ENCODE measurements at places on chromosomes 2 and 18. TPM values are rescaled to one million over a fixed set of nuclear protein-coding genes. Genes with fewer than 3 reads are reported as not detected.

DNA sequence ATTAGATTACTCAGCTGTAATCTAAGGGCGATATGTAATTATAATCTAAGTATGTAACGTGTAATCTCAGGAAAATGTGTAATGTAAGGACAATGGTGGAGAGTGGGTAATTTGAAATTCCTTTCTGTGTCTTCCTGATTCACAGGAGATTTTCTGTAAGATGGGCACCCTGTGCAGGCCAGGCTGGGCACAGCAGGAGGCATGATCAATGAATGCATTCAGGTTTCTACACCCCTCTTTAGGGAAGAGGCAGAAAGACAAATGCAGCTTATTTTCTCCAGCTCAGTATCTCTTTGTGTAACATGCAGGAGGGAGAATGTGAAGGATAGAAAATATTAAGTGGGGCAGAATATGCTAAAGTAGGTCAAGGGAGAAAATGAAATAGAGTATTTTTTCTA is 320.1 kb downstream of the PIK3C3 start:
- no peak for DNase-seq

DNA sequence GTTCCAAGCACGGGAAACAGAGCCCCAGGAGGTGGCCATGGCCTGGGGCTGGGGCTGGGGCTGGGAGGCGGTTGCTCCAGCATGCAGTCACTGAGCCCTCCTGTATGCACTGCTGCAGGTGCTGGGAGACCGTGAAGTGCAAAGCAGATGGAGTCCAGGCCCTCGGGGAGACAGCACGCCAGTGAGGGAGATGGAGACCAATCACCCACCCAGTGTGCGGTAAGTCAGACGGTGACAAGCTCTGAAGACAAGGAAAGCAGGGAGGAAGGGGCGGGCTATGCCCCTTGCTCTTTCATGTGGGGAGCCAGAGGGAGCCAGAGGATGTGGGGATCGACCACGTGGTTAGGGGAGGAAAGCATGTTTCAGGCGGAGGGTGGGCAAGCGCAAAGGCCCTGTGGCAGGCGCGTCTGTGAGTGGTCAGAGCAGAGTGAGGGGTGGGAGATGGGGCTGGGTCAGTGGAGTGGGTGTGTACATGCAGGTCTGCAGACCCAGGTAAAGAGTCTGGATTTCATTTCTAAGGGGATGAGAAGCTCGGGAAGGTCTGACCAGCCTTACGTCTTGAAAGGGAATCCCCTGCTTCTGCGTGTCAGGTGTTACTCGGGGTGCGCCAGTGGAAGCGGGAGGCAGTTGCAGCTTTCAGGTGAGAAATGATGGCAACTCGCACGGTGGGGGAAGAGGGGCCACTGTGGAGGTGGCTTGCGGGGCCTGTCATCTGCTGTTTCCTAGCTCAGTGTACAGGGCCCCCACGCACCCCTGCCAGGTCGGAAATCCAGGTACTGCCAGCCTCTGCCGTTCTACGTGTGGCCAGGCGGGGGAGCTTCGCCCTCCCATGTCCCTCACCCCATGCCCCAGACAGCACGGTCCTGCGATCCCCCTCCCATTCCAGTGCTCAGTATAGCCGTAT is 19.4 kb downstream of the RRM2 start:
- DNase-seq, result no peak

DNA sequence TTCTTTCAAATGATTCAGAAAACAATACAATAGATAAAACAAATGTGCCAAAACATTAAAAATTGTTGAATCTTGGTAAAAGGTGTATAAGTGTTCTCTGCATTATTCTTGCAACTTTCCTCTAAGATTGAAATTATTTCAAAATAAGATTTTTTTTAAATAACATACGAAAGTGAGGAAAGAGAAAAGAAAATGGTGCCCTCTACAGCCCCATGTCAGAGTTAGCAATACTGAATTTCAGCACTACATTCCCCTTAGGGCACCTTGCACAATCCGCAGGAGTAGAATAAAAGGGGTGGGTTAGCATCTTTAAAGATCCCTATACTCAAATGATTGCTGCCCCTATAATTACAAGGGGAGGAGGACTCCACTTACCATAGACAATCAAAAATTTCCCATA is 433.7 kb downstream of the BCL11A start:
- no peak for DNase-seq

DNA sequence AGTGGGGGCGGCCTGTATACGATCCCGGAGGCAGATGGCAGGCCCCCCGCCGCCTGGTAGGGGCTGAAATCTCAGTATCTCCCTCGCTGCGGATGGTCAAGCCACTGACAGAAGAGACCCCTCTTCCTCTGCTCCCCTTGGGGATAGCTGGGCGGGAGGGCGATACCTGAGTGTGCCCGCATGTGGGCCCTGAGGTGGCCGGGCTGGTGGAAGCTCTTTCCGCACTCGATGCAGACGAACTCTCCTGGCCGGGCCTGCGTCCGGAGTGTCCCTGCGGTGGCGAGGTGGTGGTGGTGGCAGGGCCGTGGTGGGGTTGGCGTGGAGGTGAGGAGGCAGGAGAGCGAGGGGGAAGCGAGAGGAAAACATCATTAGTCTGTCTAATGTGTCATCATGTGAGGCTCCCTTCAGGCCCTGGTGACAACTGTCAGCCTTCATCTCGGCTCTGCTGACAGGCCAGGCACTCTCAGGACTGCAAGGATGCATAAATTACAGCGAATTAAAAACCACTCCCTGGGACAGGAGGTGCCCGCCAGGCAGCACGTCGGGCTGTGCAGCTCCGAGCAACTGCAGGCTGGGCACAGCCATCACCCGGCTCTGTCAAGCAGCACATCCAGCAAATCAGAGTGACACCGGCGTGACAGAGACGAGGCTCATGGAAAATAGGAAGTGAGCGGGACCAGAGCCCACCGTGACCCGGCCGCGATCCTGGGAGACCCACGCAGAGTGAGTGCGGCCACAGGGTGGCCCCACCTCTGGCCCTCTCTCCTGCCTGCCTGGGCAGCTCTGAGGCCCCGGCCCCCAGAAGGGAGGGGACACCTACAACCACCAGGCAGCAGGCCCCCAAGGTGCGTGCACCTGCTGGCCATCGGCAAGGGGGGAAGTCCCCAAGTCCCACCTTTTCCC is 123.5 kb downstream of the ZNF516 start:
- no peak for DNase-seq

- no peak for DNase-seq
These were observed 850.7 kb downstream of the NRXN1 start for GRCh38 chr2:50181212-50181611.

The APCDD1 gene
- 125 TPM for total RNA-seq

The DNAH7 gene
- total RNA-seq, result 2.0 TPM

The SPIRE1 gene
- total RNA-seq, result 20.3 TPM
